Left lung (tissue), 14 donors: ENCODE measurements at places on chromosomes 6 and 20.

DNA sequence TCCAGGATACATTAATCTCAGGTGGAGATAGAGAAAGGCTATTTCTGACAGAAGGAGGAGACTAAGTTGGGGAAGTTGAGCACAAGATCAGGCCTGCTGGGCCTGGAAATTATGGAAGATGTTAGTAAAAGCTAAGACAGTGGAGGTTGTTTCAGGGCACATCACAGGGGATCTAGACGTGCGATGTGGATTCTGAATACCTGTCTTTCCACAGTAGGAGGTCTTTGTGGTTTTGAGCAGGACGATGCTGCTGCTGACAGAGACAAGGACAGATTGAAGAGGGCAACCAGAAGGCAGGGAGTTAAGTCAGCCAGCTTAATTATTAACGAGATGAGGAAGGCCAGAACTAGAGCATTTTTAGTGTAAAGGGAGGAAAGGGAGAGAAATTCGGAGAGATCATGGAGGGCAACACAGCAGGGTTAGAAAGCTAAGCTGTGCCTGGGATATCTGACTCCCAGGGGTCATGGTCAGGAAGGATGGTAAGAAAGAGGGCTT lies 384.9 kb downstream of the MAFB start:
- DNase-seq: no peak

GRCh38 chr6:55882718-55883569 lies 7.6 kb upstream of the BMP5 start:
- DNase-seq: no peak

GRCh38 chr6:108556866-108557493 lies 3.7 kb upstream of the FOXO3 start:
- no peak for DNase-seq

GRCh38 chr6:136408204-136408603 lies 118.6 kb upstream of the BCLAF1 start:
- no peak for DNase-seq

- DNase-seq: no peak
These were observed 11.2 kb upstream of the SERPINB6 start for GRCh38 chr6:2982426-2983117.

DNA sequence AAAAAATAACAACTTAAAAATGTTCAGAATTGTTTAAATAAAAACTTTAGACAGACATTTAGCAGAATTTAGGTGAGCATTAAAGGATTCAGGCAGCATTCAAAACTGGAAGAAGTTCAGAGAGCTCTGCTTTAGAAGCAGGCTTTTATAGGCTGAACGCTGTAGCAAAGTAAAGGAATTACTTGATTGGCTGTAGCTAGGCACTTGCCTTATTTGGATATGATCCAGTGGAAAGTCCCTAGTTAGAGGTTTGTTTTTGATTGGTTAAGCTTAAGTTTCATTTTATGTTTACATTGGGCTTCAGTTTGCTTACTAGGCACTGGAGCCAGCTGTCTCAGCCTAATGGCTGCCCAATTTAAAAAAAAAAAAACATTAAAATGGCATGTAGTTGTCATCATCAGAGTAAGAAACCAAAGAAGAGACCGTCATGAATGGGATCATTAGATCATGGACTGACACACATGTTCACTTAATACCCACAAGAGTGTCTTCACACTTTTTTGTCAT lies 65.1 kb downstream of the CBFA2T2 start:
- no peak for DNase-seq

DNA sequence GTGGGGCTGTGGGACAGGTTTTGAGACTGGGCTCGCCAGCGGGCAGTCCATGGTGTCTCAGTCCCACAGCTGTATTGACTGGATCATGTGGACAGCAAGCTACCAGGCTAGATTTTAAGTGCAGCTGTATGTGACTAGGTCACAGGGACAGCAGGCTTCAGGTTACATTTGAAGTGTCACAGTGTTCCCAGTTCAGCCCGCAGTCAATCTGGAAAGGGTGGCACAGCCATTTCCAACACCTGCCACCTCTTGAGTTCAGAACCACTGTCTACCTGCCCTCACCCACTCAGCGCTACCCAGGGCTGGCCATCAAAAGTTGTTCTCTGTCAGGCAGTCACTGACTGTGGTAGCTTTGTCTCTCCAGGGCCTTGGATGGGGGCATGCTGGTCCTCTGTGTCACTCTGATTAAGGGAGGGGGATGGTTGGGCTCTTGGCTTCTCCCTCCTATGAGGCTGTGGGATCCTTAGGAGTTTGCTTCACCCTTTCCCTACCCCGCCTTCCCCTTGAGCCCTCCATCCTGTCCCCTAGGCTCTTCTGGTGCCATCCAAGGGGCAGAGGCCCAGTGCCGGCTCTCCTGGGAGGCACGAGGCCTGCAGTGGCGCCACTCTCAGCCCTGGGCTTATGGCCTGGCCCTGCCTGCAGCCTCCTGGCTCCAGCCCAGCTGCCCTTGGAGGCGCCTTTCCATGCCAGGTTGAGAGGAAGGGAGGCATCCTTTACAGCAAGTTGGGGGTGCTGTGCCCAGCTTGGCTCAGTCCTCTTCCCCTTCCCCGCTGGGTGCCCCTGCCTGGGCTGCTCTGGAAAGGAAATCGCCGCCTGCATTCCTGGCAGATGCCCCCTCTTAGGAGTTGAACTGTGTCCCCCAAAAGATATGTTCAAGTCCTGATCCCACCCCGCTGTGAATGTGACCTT lies 44.9 kb downstream of the PNLDC1 start:
- no peak for DNase-seq

GRCh38 chr6:157269261-157269794 lies 54.0 kb downstream of the TMEM242 start:
- peak; percentile 46 for DNase-seq

DNA sequence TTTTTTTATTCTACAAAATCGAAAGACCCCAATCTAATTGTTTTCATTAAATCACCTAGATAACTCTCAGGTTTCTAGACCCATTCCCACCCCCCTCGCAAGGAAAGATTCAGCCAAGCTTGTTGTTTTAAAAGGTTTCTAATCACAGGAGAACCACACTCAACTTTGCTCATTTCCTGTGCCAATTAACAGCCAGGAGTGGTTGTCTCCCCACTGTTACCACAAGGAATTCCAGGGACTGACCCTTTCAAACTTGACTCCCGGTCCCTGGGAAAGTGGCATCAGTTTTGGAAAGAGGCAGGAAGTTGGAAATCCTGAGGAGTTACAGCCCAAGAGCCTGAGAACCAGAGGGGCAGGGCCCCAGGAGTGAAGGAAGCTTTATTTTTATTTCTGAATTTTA lies 561.3 kb upstream of the JAG1 start:
- DNase-seq: no peak

DNA sequence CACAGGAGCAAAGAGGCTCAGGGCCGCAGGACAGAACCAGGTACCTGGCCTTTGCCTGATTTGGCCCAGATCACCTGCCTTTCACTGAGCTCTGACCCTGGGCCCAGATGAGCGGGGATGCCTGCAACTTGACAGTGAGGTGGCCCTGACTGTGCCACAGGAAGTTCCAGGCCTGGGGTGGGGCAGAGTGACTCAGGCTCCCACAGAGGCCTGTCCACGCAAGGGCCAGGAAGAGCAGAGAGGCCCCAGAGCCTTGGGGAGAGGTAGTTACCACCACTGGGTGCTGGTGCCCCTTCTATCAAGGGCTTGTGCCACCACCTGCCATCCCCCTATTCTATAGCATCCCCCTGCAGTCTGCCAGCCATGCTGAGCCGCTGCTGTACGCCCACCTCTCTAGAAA lies 4.1 kb upstream of the NOL4L start:
- DNase-seq: no peak

GRCh38 chr20:58306421-58307261 lies 2.9 kb upstream of the RAB22A start:
- DNase-seq: peak; percentile 55

GRCh38 chr20:45269754-45270270 lies 15.4 kb upstream of the SLPI start:
- no peak for DNase-seq

- DNase-seq: no peak
These were observed 17.5 kb downstream of the SPATS1 start for GRCh38 chr6:44359973-44360372.

DNA sequence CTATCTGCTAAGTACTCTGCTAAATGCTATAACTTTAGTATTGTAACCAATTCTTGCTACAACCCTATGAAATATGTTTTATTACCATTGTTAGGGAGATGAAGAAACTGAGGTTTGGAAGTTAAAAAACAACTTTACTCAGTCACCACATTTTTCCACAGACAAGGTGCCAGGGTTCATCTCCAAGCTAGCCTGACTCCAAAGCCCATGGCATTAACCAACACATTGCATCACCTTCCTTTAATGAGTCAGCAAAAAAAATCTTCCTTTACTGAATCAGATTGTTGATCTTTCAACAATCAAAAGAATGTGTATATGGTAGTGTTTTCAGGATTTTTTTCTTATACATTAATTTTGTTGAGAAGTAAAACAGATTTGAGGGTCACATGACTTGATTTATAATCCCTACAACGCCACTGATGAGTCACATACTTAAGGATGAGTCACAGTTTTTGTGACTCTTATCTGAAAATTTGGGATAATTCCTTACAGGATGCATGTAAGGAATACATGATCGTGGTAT lies 41.5 kb downstream of the MAN1A1 start:
- no peak for DNase-seq

- no peak for DNase-seq
These were observed 14.5 kb downstream of the BCL2L1 start for GRCh38 chr20:31707994-31708735.

GRCh38 chr20:49762940-49763766 lies 49.5 kb upstream of the B4GALT5 start:
- no peak for DNase-seq

DNA sequence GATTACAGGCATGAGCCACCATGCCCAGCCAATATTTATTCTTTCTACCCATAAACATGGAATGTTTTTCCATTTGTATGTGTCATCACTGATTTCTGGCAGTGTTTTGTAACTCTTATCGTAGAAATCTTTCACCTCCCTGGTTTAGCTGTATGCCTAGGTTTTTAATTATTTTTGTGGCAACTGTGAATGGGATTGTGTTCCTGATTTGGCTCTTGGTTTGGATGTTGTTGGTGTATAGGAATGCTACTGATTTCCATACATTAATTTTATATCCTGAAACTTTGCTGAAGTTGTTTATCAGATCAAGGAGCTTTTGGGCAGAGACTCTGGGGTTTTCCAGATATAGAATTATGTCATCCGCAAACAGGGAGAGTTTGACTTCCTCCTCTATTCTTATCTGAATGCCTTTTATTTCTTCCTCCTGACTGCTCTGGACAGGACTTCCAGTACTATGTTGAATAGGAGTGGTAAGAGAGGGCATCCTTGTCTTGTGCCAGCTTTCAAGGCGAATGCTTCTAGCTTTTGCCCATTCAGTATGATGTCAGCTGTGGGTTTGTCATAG lies 198.6 kb downstream of the ZDHHC14 start:
- DNase-seq: no peak

- DNase-seq: peak; percentile 83
These were observed 19.0 kb downstream of the DLL1 start for GRCh38 chr6:170271771-170272314.

- DNase-seq: no peak
These were observed 140.1 kb downstream of the REV3L start for GRCh38 chr6:111342913-111343312.

GRCh38 chr6:113095841-113096240 lies 748.7 kb downstream of the RFPL4B start:
- DNase-seq: no peak

DNA sequence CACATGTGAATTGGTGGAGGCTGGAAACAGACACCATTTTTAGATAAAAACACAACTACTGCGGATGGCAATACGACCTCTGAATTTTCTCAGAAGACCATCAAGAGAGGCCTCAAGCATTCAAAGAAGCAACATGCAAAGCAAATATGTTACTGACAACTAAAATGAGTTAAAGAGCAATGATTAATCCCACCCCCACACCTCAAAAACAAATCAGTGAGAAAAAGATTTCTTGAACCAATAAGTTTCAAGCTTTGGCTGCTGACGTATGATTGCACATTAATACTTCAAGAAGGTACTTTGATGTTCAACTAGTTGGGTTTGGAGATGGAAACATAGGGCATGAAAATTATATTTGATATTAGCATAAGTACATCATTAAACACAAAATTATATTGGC lies 982 bp downstream of the MMUT start:
- DNase-seq: peak; percentile 26
